ENCODE measurements at places on chromosomes 13 and 19. TPM values are rescaled to one million over a fixed set of nuclear protein-coding genes. Genes with fewer than 3 reads are reported as not detected.
A peak's percentile ranks its signal among the peaks of the same experiment; 100 is the strongest.

ZNF460 gene
- 113 TPM for total RNA-seq

GIPR gene
- 14.9 TPM for total RNA-seq

GARIN5A gene
- total RNA-seq: 1.7 TPM

MBD3L2 gene
- total RNA-seq: not detected

N4BP2L1 gene
- total RNA-seq: 12.4 TPM

DNA sequence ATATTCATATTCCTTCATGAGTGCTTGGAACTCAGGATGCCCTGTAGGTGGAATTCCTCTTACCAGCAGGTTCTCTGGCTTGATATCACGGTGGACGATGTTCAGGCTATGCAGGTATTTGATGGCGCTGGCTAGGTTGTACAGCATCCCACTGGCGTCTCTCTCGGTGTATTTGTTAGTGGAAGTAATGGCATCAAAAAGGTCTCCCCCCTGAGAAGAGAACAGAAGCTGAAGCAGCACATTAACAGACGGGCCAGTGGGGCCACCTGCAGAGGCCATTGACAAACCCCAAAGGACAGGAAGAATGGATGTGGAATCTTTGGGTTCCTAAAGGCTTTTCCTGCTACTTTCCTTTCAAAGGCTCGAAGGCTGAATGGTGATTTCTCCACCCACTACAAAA, 308.5 kb downstream of the DCLK1 start:
- no peak overlapping the region for H3K4me3 ChIP-seq
- no peak overlapping the region for H3K27ac ChIP-seq
- no peaks in the 10 kb centered on the region for H3K27me3 ChIP-seq
- H3K4me1 ChIP-seq: no peaks in the 10 kb centered on the region
- DNase-seq: no peak

DNA sequence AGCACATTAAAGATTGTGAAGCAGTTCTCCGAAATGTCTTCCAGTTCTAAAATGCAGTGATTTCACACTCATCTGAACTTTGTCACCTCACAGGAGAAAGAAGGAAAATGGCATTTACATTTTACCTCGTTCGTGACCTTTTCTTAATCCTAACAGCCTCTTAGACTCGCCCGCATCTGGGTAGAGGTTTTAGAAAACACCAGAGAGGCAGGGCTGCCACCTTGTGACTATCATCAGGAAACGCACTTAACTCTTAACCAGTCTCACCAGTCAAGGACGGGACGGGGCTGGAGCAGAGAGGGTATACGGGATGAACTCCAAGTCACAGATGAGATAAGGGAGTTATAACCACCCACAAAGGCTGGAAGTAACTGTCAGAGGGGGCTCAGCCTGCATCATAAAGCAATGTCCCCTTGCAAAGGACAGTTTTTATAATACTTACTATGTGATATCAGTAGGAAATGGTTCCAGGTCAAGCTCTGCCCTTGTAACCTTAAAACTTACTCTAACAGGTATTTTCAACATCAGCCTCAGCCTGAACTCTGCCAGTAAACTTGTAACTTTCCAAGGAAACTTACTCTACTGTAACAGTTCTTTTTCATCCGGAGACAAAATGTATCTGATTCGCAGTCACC, 8.6 kb upstream of the CEACAM6 start:
- DNase-seq: peak; percentile 58
- no peaks in the 10 kb centered on the region for H3K36me3 ChIP-seq
- H3K4me1 ChIP-seq: no peaks in the 10 kb centered on the region
- H3K27me3 ChIP-seq: no peaks in the 10 kb centered on the region
- H3K4me3 ChIP-seq: no peak overlapping the region

DNA sequence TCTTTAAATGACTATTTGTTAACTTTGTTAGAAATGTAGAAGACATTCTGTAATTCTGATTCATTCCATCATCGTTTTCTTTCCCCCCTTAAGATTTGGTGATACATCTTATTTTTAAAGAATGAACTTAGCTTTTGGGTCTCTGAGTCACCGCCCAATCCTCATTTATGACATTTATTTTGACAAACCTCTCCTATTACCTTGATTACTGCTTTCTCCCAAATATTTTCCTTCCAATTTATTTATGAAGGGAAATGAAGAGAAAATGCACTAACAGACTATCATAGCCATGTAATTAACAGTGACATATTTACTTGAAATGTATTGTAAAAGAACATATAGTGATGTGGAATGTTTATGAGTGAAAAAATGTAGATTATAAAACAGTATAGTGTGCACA, 241.6 kb downstream of the DCLK1 start:
- no peak overlapping the region for H3K4me3 ChIP-seq
- H3K36me3 ChIP-seq: no peaks in the 10 kb centered on the region
- H3K27me3 ChIP-seq: no peaks in the 10 kb centered on the region

GRCh38 chr19:34818270-34818669, 45.3 kb upstream of the ZNF599 start:
- no peaks in the 10 kb centered on the region for H3K4me1 ChIP-seq
- DNase-seq: no peak
- no peak overlapping the region for H3K27ac ChIP-seq

DNA sequence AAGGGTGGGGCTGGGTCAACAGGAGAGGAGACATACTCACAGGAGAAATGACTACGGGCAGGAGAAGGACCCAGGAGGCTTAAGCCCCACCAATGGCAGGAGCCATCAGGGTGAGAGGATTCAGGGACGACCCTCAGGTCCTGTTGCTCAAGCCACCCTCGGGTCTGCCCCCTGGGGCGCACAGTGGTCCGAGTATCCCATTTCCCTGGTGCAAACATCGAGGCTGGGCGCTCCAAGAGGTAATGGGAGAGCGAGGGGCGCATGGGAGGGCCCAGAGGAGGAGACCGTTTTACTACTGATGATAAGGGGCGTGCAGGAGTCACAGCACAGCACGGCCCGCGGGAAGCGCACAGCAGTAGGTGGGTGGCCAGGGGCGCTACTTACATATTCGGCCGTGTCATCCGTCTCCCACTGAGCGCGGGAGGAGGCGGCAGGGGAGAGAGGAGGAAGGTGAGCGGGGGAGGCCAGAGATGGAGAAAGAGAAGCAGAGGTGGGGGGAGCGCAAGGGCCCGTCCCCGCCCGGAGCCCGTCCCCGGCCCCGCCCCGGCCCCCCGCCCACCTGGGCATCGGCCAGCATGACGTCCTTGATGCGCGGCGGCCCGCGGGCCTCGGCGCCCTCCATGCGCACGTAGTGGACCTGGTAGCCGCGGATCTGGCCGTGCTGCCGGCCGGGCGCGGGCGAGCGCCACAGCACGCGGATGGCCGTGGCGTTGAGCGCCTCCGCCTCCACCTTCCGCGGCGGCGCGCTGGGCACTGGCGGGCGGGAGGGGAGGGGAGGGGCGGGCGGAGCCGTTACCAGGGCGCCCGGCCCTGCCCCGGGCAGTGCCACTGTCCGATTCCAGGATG, 111.5 kb downstream of the PTPRS start:
- H3K27me3 ChIP-seq: no peaks in the 10 kb centered on the region
- H3K36me3 ChIP-seq: peaks cover 5% of the 10 kb centered on the region
- no peaks in the 10 kb centered on the region for H3K4me1 ChIP-seq
- H3K4me3 ChIP-seq: no peak overlapping the region
- DNase-seq: no peak

DNA sequence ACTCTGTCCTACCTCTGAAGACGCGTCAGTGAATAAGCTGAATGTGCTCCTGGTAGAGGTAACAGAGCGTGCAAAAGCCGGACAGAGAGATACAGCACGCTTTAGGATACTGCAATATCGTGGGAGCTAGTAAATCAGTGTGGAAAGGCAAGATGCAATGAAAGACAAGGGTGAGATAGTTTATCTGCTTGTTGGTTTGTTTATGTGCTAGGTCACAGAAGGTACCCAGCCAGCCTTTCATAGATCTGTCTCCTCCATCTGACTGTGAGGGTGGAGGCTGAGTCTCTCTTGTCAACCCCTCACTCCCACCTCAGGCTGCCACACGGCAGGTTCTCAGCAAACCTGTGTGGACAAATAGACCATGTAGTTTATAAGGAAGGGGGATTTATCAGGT, 904 bp upstream of the GIPC1 start:
- H3K27me3 ChIP-seq: no peaks in the 10 kb centered on the region
- DNase-seq: no peak
- H3K4me1 ChIP-seq: peaks cover 15% of the 10 kb centered on the region

DNA sequence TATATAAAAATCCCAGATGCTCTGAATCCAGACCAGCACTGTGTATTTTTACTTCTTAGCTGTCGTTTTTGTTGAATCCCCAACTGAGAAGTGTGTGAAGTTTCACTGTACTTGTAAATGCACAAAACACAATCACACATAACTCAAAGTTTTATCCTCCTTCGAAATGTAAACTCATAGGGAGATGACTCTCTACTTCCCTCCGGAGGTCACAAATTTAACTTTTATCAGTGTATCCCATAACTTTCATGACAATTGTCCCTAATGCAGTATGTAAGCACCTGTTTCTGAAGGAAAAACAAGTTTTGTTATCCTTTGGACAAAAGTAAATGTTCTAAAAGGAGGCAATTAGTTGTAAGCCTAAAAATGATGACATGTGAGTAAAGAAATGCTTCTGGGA, 665.0 kb upstream of the SLITRK6 start:
- H3K27me3 ChIP-seq: no peaks in the 10 kb centered on the region
- H3K36me3 ChIP-seq: no peaks in the 10 kb centered on the region
- H3K4me3 ChIP-seq: no peak overlapping the region
- no peak overlapping the region for H3K27ac ChIP-seq
- H3K4me1 ChIP-seq: no peaks in the 10 kb centered on the region
- no peak for DNase-seq

- H3K4me3 ChIP-seq: no peak overlapping the region
- peaks cover 6% of the 10 kb centered on the region for H3K36me3 ChIP-seq
- H3K27me3 ChIP-seq: peaks cover 9% of the 10 kb centered on the region
- H3K27ac ChIP-seq: no peak overlapping the region
- no peak for DNase-seq
- no peaks in the 10 kb centered on the region for H3K4me1 ChIP-seq
These were observed 58.0 kb upstream of the F7 start for GRCh38 chr13:113047587-113047986.

DNA sequence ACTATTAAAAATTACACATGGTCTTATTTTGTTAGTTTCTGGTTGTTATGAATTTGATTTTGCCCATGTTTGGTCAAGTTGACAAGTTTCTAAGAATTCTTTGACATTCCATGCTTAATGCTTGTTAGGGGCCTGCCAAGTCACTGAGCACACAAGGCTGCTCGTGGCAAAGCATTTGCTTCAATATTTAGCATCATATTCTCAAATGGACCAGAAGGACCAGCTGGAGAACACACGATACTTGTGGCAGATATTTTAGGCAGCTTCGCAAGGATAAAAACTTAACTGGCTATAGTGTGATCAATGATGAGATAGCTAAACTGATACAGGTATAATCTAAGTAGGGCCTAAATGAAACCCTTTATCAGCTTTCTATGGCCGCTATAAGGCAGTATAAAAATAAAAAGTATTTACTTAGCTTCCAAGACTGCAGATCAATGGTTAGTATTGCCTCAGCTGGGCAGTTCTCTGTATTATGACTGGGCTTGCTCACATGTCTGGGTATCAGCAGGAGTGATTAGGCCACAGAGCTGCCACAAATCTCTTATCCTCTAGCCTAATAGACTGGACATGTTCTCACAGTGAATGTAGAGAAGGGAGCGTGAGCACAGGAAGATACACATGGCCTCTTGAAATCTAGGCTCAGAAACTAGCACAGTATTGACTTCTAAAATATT, 155.9 kb upstream of the SPRY2 start:
- no peaks in the 10 kb centered on the region for H3K36me3 ChIP-seq
- H3K4me3 ChIP-seq: no peak overlapping the region
- H3K27ac ChIP-seq: no peak overlapping the region

GRCh38 chr13:39672378-39673132, 17.1 kb downstream of the COG6 start:
- no peaks in the 10 kb centered on the region for H3K36me3 ChIP-seq
- H3K4me3 ChIP-seq: no peak overlapping the region
- no peak overlapping the region for H3K27ac ChIP-seq
- DNase-seq: no peak

DNA sequence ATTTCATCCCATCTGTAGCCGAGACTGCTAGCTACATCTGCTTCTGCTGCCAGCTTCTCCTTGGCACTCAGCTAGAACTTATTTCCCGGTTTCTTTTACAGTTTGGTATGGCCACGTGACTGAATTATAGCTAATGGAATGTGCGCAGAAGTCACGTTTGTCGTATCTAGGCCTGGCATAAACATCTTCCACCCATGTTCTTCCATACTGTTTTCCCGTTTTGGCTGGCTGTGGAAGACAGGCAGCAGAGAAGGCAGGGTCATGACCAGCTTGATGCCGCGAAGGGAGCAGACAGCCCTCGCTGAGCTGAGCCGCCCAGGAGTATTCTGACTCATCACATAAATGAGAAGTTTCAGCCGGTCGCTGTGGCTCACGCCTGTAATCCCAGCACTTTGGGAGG, 186.7 kb downstream of the RFC3 start:
- no peaks in the 10 kb centered on the region for H3K27me3 ChIP-seq
- no peak for DNase-seq
- H3K4me1 ChIP-seq: peaks cover 3% of the 10 kb centered on the region
- H3K36me3 ChIP-seq: no peaks in the 10 kb centered on the region

GRCh38 chr13:49830721-49831120, 38.2 kb upstream of the KPNA3 start:
- no peaks in the 10 kb centered on the region for H3K36me3 ChIP-seq
- no peaks in the 10 kb centered on the region for H3K27me3 ChIP-seq
- no peaks in the 10 kb centered on the region for H3K4me1 ChIP-seq
- no peak overlapping the region for H3K27ac ChIP-seq
- no peak for DNase-seq

DNA sequence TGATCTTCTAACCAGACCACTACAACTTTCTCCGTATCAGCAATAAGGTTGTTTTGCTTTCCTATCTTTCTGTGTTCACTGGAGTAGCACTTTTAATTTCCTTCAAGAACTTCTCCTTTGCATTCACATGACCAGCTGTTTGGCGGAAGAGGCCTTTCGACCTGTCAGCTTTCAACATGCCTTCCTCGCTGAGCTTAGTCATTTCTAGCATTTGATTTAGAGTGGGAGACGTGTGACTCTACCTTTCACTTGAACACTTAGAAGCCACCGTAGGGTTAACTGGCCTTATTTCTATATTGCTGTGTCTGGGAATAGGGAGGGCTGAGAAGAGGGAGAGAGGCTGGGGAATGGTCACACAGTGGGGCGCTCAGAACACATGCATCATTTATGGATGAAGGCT, 104.7 kb downstream of the TUBGCP3 start:
- H3K4me1 ChIP-seq: no peaks in the 10 kb centered on the region
- H3K4me3 ChIP-seq: no peak overlapping the region
- no peaks in the 10 kb centered on the region for H3K27me3 ChIP-seq
- no peak for DNase-seq
- H3K36me3 ChIP-seq: peaks cover 5% of the 10 kb centered on the region

- no peak for DNase-seq
- H3K36me3 ChIP-seq: no peaks in the 10 kb centered on the region
- H3K27me3 ChIP-seq: no peaks in the 10 kb centered on the region
- no peak overlapping the region for H3K27ac ChIP-seq
- no peaks in the 10 kb centered on the region for H3K4me1 ChIP-seq
These were observed 18.3 kb downstream of the ZNF536 start for GRCh38 chr19:30390356-30390988.

GRCh38 chr19:10533646-10534386, 9.9 kb upstream of the ATG4D start:
- H3K27me3 ChIP-seq: peaks cover 2% of the 10 kb centered on the region
- H3K4me1 ChIP-seq: no peaks in the 10 kb centered on the region
- no peak overlapping the region for H3K4me3 ChIP-seq
- no peak for DNase-seq
- no peak overlapping the region for H3K27ac ChIP-seq
- no peaks in the 10 kb centered on the region for H3K36me3 ChIP-seq
